DMS53 (cell line): ENCODE measurements at places on chromosomes 11 and 22.

DNA sequence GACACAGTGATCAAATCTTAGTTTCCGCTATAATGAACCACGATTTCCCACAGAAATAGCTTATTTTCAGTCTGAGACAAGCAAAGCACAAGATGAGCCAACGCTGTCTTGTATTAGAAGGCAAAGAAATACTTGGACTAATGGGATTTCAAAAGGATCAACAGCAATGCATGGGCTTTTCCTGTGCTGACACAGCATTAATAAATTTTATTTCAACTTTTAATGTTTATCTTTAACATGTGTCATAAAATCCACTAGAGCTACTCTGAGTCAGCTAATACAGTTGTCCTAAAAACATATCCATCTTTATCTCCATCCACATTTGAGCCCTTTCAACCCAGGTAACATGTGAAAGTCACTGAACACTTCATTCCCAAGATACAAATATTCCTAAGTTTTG lies 15.5 kb upstream of the SLC25A17 start:
- DNase-seq: no peak

DNA sequence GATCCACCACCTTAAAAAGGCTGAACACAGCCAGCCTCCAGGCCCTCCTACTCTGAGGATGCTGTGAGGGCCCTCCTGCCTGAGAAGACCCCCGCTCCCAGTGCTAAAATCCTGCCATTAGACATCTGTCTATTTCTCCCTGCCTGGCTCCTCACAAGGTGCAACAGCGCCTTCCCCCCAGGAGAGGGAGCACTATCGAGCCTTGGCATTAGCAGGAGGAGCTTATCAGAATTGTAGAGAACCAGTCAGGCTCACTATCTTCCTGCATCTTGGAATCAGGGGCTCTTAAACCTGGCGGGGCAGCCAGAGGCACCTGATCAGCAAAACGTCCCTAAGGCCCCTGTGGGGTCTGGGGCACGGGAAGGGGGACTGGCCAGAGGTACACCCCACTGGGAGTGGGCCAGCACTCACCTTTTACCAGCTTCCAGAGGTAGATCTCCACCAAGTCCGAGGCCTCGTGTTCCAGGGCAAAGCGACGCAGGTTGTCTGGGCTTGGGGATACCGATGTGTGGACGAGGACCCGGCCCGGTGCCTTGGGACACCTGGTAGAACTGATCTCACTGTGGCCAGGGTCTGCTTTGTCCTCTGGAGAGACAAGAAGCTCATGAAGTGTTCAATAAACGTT lies 28.7 kb downstream of the CHRDL2 start:
- peak; percentile 92 for DNase-seq

DNA sequence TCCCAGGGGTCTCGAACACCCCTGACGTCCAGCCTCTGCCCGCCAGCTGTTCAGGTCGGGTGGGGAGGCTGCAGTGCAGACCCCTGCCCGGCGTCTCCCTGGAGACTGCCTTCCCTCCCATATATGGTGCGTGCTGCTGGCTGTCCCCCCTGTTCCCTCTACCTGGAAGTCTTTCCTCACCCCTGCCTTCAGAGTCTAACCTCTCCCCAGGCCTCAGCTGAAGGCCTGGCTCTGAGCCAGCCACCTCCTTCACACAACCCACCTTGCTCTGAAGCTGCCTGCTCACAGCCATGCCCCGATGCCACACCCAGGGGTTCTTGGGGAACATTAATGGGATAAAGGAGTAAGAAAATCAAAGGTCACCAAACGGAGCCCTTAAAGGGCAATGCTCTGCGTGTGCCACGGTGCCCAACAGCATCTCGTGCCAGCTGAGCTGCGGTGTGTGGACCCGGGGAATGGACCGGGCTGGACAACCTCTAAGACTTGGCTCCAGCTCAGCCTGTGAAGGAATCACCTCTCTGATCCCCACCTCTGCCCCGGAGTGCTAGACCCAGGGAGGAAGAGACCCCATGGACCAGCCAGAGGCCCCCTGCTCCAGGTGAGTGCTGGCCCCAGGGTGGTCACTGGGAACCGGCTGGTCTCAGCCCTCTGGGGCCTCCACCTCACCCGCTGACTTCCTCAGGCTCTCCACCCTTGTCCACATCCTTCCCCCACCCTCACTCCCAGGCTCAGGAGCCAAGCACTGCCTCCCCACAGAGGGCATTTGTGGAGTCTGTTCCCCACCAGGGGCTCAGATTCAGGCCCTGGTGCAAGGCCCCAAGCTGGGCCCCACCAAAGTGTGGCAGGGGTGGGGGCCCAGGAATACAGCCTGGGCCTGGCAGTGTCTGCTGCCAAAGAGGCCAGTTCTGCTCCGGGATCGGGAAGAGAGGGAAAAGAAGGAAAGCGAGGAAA lies at the start of gene NLRP6:
TSS of gene NLRP6 (plus strand) at position 407 of the 951 bp plus-strand sequence. CDS start at position 570, 163 bp downstream.
- no peak for DNase-seq

- no peak for DNase-seq
Observed at GRCh38 chr11:3190600-3190999, 25.5 kb upstream of the OSBPL5 start.

- DNase-seq: peak; percentile 82
Observed at GRCh38 chr11:124115782-124116616, 749 bp downstream of the VWA5A start.

DNA sequence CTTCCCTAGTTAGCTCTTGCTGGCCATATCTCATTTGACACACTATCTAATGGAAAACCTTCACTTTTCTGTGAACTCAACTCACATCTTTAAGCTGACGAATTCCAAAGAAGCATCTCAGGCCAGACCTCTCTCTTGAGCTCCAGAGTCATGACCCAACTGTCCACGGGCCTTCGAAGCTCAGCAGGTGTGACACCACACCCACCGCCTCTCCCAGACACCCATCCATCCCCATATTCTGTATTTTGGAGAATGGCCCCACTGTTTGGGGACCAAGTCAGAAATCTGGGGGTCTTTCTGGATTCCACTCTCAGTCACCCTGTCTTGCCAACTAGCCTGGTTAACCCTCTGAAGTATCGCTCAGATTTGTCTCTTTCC lies 125.8 kb downstream of the ST3GAL4 start:
- DNase-seq: no peak

DNA sequence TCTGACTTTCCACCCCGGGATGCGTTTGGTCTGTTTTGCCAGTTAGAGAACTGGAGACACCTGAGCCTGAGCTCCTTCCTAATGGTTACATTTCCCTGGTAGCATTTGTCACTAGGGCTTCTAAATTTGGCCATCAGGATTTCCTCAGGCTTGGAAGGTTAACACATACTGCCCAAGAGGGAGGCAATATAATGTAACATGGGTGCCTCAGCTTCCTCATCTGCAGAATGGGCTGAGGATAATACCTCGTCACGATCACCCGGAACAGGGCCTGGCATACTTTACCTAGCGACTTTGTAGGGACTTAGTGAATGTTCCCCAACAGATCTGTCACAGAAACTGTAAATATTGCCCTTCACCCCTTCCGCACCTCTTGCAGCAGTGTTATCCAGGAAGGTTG lies 11.3 kb downstream of the IL17RA start:
- no peak for DNase-seq

- DNase-seq: peak; percentile 98
Observed at GRCh38 chr11:65498977-65499712, at the start of gene MALAT1. Gene MALAT1 (plus strand): TSS chr11:65499045.

DNA sequence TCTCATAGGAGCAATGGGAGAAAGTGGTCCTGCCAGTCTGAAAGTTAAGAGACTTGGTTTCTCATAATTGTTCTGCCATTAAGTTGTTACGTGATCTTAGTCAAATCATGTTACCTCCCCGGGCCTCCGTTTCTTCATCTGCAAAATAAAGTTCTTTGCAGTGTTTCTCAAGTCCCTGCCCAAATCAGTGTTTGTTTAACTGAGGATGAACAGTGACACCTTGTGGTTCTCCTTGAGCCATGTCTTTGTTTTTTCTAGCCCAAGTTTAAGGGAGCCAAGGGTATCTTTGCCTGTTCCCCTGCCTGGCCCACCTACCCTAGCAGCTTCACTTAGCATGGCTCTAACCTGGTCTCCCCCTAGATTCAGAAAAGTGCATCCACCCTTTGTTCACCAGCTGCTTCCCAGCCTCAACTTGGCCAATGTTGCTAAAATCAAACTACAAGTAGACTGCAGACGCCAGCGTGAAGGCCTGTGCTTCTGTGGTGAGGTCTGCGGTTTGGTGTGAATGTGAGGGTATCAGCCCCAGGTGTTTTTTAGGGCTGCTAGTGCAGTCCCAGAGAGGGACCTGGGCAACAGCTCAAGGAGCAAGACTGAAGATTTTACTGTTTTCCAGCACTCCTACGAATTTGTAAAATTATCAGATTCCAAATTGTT lies 35.5 kb downstream of the FZD4 start:
- DNase-seq: peak; percentile 76

DNA sequence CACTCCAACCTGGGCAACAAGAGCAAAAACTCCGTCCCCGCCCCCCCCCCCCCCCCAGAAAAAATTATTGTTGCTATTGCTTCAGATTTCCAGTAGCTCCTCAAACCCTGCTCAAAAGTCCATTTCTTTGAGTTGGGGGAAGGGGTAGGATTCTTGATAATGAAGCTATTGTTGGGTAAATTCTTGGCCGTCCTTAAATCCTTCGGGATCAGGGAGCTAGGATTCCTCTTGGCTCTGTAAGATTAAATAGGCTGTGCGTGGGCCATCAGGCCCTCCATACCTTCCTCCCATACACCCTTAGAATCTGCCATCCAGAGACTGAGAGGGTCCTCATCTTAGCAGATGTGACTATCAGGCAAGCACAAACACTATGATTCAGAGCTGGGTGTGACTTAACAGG lies 16.4 kb downstream of the YWHAH start:
- no peak for DNase-seq

GRCh38 chr11:112770487-112770886 lies 190.7 kb upstream of the NCAM1 start:
- no peak for DNase-seq

GRCh38 chr11:43925063-43925931 lies 17.1 kb upstream of the C11orf96 start:
- no peak for DNase-seq

GRCh38 chr22:36999463-36999862 lies 19.8 kb downstream of the TST start:
- no peak for DNase-seq

GRCh38 chr11:134033696-134034491 lies 35.0 kb upstream of the JAM3 start:
- peak; percentile 98 for DNase-seq
